ENCODE measurements at places on chromosomes 3 and 15.

DNA sequence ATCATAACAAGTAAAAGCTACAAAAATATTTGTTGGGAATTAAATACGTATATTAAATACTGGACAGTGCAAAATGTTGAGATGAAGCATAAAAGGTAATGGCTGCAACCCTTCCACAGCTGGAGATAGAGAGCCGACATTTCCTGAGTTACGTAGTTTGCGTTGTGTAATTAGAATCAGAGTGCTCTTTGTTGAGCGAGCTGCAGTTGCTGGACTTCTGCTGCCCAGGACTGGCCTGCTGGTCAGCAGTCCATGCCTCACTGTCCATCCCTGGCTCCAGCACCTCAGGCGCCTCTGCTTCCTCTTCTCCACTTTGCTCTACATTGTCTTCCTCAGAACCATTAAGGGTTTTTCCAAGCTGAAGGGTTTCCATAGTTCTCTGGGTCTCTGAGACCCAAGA, 28.4 kb upstream of the SHC4 start:
- DNase-seq: no peak

- DNase-seq: no peak
Measured at GRCh38 chr15:52010633-52011595, 8.1 kb upstream of the MAPK6 start.

DNA sequence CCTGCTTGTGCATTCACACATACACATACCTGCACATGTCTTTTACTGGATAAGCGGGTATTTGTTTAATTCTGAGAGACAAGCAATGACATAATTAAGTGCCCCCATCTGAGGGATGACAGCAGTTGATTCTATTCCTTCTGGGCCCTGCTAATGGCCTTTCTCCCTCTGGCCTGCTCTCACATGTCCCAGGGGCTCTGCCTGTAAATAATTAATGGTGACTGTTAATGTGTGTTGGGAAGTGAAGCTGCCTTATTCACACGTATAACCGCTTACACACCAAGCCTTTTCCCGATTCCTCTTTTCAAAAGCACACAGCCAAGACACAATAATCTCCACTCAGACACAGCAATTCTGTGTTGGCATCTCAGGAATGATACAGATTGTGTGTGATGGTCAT, 47.8 kb downstream of the LRRK1 start:
- no peak for DNase-seq

DNA sequence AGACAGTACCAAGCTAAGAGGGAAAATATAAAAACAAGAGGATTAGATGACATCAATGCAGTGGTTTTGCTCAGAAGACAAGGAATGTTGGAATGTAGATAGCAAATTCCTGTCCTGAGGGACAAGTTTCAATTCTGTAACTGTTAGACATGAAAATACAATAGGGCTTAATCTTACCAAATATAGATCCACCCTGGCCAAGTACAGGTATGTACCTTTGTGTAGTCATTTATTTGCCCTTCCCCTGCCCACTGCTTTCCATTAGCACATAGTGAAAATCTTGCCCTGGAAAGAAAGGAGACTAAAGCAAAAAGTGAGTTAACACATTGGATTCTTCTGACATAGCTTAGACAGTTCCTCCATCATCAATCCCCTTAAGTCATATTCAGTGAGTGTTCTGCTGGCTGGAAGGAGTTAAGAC, 389.0 kb upstream of the THBS1 start:
- DNase-seq: no peak

DNA sequence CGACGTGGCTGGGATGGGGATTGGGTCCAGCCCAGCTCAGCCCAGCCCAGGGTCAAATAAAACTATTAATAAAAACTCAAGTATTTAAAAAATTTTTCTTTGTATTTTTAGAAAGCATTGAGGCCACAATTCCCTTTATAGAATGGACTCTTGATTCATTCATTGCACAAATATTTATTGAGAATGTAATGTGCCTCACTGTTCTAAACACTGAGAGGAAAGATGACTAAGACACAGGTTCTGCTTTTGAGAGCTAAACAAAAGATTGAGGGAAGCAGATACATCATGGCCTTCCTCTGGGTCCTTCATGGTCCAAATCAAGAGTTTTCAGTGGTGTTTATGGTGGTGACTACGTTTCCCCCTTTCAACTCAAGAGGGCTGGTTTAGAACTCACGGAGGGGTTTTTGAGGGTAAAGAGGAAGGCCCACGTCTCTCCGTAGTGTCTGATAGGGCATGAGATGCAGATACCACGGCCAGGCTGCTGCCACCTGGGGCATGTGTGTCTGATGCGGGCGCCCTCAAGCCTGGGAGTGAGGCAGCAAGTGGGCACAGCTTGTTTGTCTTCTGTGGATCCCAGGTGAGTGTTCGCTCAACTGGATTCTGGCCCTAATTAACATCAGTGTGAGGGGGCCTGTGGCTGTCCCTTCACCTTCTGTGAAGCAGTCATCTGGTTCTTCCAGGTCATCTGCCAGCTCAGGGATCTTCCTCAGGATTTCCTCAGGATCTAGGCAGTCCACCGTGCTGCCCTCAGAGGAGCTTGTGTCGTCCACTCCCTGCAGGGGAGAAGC, 73.5 kb upstream of the SCN5A start:
- DNase-seq: no peak

DNA sequence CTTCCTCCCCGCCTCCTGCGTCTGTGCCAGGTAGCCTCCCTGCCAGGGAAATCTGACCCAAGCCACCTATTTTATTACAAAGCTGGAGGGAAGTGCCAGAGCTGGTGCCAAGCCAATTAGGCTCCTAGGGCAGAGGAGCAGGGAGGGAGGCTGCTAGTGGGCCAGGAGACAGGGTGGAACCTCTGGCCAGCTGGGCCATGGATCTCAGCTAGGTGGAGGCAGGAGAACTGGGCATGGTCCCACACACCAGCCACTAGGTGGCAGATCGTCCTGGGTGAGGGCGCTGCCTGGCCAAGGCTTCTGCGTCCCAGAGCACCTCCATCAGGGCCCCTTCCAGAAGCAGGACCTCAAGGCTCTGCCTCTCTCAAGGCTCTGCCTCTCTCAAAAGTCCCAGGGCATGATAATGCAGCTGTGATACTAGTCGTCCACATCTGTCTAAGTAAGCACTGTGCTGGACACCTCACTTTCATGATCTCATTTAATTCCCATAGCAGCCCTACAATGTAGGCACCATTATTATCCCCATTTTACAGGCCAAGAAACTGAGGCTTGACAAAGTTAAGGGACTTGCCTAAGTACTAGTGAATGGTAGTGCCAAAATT, 4.5 kb upstream of the RFT1 start:
- DNase-seq: peak; percentile 80

GRCh38 chr3:140363801-140364200, 314.1 kb upstream of the TRIM42 start:
- DNase-seq: no peak

DNA sequence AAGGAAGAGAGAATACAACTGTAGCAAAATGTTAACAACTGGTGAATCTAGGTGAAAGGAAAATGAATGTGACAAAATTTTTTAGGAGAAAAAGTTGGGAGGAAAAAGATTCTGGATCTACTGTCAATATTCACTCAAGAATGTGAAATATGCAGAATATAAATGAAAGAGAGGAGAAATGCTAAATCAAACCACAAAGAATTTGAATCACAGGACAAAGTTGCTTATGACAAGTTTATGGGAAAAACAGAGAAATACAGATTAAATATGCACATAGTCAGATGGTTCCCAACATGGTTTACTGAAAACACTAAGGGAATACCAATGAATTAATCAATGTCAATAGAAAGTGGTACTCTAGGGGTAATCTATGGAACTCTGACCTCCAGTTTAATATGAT, 27.6 kb downstream of the C3orf33 start:
- DNase-seq: no peak

GRCh38 chr3:17183951-17184550, 299.3 kb downstream of the PLCL2 start:
- DNase-seq: no peak

DNA sequence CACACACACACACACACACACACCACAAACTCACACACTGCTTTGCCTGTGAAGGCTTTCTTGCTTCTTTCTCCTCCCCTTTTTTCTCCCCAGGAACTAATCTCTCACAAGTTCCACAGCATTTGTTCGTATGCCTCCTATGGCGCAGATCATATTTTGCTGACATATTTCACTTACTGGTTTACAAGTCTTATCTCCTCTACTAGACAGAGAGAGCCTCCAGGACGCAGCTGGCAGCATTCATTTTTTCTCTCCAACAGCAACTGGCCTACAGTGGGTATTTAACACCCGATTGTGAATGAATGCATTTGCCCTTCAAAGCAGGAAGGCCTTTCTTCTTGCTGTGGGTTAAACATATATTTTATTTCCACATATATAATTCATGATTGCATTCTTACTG, 47.0 kb upstream of the DLG1 start:
- no peak for DNase-seq

DNA sequence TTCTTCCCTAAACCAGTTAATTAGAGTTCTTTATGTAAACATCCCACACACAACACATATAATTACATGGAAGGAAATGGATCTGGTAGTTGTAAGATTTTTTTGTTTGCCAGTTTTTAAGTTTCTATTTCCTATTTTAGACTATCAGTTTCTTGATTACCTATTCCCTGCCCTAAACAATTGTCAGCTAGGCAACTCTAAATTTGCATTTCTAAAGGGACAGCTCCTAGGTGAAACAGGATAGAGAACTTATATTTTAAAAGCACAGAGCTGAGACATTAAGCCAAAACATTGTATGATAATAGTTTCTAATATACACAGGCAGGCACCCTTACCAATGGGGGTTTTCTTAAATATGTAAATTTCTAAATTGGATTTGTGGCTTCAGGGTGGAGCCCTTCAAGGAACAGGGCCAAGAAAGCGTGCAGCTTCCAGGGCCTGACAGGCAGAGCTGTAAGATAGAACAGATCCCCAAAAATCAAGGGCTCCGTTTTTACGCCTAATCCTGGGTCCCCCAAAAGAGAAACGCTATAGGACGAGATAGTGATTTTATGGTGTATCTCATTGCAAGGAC, 8.9 kb downstream of the LEKR1 start:
- no peak for DNase-seq

DNA sequence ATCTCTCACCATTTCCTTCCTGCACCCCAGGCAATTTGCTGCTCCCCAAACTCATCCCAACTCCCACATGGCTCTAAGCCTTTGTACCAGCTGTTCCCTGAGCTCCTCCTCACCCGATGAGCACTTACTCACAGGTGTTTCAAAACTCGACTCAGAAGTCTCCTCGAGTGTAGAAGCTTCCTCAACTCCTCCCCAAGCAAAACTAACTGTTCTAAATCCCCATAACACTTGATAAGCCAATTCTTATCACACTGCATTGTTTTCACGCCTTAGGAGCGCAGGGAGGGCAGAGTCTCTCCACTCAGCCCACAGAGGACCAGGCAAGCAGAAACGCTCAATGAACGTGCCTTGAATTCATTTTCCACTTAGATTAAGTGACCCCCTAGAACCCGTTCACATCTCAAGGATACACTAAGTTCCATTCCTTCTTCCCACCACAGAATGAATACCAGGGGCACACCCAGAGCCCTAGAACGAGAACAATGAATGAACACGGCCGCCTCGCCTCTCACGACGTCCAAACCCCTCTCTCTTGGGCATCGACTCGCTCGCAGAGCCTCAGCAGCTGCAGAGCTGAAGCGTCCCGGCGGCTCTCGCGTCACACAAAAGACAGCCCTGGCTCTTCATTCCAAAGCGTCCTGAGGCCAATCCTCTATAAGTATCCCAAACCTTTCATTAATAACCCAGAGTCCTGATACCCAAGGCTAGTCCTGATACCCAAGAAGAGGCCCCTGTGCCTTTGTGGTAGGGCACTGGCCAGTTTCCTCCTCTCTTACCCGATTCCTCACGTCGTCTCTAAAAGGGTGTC, 1.1 kb downstream of the RAF1 start:
- no peak for DNase-seq

DNA sequence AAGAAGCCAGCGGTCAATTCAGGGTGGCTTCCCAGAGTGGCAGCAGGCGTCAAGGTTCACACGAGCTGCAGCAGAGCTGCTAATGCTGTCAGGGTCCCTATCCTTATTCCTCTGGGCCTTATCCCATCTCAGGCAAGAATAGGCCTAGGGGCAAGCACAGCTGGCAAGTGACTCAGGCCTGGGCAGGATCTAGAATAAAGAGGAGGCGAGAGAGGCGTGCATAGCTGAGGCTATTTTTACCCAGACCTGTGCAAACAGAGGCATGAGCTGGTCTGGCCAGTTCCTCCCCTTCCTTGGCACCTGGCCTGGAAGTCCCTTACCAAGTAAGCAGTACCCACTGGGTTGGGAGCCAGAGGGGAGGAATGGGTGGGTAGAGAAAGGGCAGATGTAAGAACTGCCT, 12.2 kb upstream of the VIPR1 start:
- no peak for DNase-seq

GRCh38 chr15:36905908-36906307, 194.4 kb downstream of the MEIS2 start:
- DNase-seq: no peak

DNA sequence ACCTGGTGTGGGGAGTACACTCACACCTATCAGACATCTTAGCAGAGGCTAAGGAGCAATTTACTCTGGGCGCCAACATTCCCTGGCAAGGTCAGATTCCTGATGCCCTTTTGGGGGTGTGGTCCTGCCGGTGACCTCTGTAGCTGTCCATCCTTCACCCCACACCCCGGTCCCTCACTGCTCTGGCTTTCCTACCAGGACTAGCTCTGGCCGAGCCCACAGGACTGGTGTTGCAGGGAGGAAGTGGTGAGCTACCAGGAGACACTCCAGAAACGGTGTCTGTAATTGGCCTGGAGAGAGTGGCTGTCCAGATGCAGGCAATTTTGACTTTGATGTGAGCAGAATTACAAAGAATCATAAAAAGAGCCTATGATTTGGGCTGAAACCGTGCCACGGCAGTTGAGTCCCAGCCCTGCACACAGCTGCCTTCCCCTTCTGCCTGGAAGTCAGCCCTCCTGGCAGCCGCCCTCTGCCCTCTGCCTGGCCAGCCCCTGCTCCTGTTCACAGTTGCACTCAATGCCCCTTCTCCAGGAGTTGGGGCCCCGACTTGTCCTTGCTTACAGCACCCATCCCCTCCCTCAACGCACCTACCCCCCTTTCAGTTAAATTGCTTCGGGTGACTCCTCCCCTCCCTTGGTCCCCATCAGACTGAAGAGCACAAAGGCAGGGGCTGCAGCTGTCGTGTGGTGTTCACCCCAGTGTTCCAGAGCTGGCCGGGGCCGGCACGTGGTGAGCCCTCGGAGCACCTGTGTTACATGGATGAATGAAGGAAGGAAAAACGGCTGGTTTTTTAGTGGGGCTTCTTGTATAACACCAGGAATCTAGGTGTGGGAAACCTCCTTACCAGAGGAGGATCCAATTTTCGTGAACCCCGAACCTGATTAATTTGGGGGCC, 80.2 kb upstream of the TPM1 start:
- DNase-seq: no peak

DNA sequence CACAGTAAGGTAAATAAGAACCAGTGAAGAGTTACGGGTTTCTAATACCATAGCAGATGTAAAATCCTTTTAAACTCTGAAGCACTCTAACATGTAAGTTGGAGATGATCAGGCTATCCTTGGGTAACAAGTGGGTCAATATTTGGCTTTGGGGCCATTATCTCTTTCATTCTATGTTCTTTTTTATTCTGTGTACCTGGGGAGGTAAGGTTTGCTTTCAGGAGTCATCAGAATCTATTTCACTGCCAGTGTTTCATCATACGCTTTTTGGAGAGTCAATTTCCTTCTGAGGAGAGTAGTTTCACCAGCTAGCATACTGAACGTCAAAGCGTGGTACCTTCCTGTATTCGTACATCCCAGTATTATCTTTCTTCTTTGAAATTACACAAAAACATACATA, 166.5 kb downstream of the GMNC start:
- no peak for DNase-seq

GRCh38 chr15:36579792-36580431, 486 bp downstream of the CDIN1 start:
- no peak for DNase-seq
